ENCODE measurements at places on chromosomes 11 and 22.
A peak's percentile ranks its signal among the peaks of the same experiment; 100 is the strongest.

DNA sequence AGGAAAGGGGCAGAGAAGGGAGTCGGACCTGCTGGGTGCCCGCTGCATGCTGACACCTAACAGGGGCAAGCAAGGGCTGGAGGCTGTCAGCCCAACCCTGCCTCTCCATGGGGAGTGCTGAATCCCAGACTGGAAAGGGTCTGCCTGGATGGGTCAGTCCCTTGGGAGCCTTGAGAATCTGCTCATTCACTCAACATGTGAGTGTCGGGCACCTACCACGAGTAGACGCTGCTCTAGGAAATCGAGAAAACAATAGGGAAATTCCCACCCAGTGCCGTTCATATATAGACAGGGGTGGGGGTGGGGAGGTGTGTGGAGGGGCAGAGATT lies 4.4 kb upstream of the CTSD start:
- DNase-seq: no peak

GRCh38 chr11:88657076-88657738 lies 319.7 kb upstream of the CTSC start:
- no peak for DNase-seq

DNA sequence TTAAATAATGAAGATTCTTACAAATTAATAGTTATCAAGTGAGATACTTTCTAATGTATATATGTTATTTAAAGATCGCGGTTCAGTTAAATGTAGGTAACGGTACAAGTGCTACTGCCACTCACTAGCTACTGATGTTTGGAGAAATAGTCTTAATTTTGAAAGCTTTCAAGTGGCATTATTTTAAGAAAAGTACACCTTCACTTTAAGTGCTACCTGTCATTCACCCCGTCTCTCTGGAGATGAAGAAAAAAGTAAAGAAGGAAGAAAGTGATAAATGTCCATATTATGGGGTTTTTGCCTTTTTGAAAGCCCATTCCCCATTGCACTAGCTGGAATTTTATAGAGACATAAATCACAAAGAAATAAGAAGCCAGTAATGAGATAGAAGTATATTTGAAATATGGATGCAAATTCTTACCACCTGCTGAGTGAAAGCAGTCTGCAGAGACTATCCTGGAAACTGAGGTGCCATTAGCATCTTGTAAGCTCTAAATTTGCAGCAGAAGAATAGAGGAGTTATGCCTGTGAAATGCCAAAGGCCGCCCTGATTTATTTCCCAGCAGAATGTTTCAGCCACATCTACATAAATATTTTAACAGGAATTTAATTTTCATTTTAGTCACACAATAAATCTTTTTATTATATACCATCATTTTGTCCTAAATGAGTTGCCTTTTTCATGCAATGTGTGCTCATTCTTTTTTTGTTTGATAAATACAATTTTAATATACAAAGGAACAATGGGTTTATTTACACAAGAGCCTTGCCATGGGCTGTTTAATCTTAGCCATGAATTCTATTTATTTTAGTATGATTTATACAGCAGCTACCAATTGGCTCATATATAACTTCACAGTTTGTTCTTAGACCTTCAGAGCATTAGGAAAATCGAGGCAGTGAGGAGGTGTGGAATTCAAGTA lies 489.9 kb upstream of the RAG2 start:
- DNase-seq: no peak

DNA sequence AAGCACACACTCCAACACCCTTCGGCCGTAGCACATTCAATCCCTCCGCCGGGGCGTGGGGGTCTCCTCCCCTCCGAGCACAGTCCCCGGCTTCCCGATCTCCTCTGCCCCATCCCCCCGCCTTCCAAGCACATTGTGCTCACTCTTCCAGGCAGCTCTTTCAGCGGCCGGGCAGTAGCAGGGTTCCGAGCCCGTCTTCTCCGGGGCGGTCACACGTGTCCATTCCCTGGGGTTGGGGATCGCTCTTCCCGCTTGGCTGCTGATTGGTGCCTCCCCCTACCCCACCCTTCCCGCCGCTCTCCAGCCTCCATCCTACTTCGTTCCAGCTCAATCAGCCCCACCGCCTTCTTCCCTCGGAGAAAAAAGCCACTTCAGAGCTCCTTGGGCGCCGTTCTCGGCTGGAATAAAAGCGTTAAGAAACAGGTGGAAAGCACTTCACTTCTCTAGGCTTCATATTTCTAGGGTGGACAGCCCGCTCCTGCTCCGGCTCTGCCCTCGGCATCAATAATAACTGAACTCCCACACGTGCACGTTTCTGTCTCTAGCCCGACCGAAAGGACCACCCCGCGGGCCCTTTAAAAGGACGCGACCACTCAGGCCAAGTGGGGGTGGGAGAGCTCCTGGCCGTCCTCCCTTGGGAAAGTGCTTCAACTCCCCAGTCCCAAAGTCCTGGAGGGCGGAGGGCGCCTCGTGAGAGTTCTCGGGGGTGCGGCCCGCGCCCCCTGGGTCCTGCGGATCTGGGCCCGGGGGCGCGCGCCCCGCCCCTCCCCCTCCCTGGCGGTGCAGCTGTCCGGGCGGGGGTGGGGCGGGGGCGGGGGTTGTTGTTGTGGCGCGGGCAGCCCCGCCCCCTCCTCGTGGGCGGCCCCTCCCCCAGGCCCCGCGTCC lies 464 bp upstream of the CECR2 start:
- no peak for DNase-seq

DNA sequence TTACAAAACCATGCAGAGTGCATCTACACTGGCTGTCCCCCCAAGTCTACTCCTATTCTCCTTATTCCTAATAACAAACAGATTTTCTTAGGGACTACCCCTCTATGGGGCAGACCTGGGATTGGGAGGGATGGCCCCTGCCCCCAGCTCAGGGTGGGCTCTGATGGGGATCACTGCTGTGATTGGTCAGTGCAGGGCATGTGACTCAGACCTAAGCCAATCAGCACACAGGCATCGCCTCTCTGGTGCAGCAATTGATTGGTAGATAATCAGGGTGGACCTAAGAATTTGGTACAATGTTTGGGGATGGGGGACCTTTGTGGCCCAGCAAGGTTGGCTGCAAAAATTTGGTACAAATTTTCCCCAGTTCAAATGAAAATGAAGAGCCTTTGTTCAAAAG lies 57.2 kb upstream of the SHANK2 start:
- no peak for DNase-seq

- no peak for DNase-seq
Observed at GRCh38 chr11:120384476-120384875, 48.3 kb downstream of the ARHGEF12 start.

DNA sequence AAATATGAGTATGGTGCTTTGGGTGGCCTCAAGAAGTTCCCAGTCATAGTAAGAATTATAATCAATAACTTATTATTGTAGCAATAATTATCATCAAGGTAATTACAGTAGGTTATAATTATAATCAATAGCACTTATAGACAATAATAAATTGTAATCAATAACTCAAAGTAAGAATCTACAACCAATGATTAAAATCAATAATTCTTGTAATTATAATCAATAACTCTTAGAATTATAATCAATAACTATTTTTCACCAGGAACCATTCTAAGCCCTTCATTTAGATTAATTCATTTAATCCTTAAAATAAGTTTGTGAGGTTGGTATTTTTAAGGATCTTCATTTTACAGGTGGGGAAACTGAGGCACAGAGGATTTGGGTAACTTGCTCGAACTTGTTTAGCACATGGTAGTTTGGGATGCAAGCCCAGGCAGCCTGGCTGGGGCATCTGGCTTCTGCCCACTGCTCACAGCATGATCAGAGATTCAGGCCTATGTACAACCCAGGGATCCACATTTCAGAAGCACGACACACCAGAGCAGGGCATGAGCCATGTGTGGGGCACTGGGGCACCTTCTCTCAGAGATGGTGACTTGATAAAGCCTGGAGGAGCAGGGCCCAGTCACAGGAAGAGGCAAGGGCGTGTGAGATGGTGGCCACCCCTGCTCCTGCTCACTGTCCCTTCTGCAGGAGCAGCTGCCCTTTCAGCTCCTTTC lies 46.6 kb downstream of the SLC1A2 start:
- DNase-seq: no peak

GRCh38 chr11:27231530-27231929 lies 131.5 kb downstream of the CCDC34 start:
- DNase-seq: no peak

DNA sequence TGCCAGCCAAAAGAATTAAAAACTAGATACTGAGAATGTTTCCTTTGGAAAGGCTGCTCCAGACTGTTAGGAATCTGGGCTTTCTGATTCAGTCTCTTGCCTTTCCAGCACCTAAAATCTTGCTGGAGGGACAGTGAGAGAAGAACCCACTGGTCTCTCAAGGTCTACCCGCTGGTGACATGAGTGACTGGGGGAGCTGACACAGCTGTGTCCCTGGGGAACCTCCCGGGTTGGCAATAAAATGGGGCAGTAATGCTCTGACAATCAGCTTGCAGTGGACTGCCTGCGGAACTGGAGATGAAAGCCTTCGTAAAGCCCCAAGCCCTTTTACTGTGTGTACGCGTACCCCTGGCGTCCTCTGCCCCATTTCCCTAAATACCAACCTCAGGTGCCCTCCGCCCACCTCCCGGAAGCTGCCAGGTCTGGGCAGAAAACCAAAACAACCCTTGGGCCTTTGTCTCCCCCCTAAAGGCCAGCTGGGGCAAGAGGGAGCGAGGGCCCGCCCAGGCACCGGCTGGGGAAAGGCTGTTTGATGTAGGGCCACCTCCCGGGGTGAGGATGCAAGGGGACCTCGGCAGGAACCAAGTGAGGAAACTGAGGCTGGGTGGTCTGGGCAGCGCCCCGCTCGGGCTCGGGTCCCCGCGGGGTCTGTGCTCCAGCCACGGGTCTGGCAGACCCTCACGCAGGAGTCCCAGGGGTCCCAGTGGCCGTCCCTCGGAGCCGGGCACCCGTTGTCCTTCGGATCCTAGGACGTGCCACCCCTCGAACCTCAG lies 741 bp downstream of the CARS1 start:
- DNase-seq: peak; percentile 70

- DNase-seq: no peak
Observed at GRCh38 chr11:8218840-8219239, 44.8 kb downstream of the LMO1 start.
